ELF-1 (cell line): ENCODE measurements at places on chromosomes 3 and 15.
A peak's percentile ranks its signal among the peaks of the same experiment; 100 is the strongest.

DNA sequence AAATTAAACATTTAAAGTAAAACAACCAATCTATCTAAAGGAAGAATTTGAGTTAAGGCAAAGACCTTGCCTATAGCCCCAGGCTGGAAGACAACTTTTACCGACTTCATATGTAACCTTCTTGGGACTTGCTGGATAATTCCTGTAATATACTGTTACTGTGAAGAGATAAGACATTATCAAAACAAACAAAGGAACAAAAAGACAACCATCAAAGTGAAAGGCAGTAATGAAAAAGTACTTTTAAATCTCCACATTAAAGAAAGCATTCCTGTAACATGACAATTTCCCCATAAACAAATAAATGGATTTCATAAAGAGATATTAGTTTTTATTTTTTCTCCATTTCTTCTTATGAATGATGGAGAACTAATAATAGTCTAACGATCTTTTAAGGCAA lies 2.4 kb downstream of the CMTM6 start:
- DNase-seq = no peak

DNA sequence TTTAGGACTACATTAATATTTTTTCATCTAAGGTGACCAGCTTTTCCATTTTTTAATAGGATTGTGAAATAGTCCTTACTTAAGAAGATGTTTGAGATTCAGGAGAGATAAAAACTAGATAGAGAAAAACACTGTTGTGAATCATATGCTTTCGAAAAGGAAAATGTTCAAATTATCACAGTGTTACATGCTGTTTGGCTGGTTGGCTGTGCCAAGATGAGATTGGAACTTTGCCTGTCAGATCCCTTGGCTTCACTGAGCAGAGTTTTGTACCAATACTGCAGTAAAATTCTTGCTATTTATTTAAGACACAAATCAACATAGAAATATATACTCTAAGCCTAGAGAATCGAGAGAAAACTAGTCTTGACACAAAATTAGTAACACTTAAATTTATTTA lies 117.2 kb downstream of the OXSM start:
- DNase-seq = no peak

DNA sequence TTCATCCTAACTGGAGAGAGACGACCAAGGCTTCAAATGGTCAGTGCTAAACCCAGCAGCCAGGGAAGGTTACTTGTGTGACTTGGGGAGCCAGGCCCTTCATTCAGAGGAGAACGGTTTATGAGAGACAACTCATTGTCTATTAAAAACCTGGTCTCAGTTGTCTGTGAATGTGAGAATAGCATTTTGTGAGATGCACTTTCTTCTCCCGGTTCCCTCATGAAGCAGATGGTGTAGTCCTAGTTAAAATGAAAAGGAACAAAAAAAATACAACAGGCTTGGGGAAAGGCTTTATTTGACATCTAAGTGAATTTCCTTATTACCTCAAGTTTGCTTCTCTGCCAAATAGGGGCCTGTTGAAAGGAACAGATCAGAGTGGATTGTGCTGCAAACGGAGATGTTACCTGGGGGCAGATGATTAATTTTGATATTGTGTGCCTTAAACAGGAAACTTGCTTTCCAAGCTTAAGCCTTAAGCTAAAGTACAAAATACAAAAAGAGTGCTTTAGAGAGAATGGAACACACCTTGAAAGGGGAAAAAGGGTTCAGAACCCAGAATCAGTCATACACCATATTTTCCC lies 202.7 kb upstream of the BHLHE40 start:
- no peak for DNase-seq

DNA sequence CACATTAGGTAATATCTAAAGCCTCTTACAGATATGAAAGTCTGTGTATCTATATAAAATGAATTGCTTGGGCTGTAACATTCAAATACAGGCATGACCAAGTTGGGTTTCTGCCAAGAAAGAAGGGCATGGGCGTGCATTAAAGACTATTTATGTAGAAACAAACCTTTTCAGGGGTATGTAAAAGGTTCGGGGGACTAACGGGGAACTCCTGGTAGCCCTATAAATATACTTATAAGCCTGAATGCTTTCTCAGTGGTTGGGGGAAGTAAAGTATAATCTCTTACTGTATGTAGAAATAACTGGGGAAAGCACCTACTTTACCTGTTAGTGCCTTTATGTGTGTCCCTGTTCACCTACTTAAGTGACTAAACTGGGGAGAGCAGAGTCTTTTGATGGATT lies 154.5 kb upstream of the TBL1XR1 start:
- DNase-seq = no peak

DNA sequence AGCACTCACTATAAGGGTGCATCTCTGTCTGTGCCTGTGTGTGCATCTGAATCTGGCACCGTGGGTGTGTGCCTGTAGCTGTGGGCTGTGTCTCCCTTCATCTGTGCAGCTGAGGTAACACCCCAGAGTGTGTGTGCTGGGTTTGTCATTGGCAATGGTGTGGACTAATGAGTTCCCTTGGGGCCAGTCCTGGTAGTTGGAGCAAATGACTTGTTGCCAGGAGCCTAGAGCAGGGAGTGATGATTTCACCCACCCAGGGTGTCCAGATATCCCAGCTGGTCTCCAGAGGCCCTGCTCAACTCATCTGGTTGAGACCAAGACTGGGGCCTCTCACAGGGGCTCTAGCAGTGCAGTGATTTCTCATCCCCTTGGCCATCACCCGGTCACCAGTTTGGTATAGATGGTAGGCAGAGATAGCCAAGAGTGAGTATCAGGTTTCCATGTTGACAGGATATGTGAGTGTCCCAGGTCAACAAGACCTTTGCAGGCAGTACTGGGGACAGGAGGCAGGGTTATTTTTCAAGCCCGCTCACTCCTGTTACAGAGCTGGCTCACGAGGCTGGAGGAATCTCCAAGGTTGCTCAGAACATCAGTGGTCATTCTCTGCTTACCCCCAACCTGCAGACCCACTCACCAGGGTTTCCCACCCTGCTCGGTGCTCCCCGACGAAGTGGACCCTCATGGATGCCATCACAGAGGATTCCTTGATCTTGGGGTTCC lies 4.1 kb upstream of the HDAC11 start:
- peak; percentile 38 for DNase-seq

- peak; percentile 15 for DNase-seq
These were observed 11.9 kb downstream of the RAP2B start for GRCh38 chr3:153173758-153174516.

GRCh38 chr3:169660709-169661360 lies 2.7 kb downstream of the MECOM start:
- DNase-seq = peak; percentile 42

DNA sequence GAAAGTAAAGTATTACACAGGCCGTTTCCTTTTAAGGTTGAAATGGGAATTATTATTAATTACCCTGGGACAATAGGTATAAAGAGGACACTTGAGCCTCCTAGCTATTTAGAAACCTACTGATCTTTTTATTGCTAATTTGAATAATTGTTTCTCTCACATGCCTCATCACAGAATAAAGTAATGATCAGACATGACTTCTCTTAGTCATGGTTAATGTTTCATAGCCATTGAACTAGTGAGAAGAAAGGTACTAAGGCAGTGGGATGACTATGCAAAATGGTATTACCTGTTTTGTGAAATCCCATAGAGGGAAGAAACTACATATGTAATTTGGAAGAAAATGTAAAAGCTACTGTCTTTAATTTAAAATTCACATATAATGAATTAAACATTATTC lies 85.6 kb downstream of the EPHA6 start:
- DNase-seq = no peak

DNA sequence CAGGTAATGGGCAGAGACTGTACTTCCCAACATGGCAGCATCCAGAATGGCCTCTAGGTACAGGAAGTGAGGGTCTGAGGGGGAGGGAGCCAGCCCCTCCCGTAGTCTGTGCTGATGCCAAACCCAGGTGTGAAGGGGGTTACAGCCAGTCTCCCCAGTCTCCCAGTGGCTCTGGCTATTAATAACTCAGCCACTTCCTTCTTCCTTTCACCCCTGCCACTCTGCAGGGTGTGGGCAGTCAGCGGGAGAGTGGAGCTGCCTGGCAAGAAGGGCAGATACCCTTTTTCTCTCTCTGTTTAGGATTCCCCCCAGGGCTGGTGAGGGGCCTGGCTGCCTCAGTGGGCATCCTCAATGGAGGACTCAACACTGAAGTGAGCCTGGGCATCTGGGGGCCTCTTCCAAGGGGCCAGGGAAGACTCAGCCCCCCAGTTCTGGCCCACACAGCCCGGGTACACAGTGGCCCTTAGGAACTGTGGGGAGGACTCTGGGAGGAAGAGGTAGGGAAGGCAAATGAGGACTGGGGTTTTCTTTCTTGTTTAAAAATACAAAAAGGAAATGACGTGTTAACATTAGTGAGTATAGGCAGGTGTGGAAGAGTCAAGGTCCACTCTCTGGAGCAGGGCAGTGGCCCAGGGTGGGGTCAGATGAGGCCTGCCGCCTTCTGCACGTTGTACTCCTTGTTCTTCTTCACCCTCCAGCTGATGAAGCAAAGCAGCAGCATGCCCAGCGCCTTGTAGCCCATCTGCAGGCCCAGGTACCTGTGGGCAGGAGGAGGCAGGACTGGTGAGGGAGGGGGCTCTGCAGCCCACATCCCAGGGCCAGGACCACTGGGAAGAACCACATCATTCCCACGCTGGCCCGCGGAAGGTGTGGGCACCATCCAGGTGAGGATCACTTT lies 38.6 kb upstream of the RAB6B start:
- DNase-seq = no peak

DNA sequence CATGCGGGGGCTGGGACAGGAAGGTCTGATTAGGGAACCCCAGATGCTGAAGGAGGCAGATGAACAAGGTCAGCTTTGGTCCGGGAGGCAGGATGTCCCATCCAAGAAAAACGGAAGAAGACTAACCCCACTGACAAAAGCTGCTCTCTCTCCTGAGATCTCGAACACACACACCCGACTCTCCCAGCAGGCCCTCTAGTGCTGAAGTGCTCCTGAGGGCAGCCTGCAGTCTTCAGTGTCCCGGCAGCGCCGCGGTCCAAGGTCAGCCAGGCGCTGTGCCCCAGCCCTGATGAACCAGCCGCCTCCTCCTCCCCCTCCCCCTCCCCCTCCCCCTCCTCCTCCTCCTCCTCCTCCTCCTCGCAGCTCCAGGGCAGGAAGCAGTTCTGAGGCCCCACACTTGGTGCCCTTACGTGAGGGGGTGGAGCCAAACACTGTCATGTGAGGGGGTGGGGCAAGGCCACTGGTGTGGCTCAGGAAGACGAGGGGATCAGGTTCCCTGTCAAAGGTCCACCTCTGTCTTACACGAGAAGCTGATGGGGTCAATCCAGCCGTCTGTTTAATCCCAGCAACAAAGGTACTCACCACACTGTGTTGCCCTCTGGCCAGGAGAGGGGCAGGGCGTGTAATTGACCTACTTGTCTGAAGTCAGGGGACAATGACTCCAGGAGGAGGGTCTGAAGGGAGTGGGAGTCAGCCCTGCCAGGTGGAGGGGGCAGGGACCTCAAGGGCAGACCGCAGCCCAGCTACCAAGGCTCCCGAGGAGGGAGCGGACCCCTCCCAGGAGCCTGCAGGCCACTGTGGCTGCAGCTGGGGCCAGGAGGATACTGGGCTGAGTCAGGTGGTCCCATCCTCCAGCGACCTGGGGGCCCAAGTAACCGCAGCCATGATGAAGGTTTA lies 34.3 kb downstream of the PRR23E start:
- peak; percentile 87 for DNase-seq

DNA sequence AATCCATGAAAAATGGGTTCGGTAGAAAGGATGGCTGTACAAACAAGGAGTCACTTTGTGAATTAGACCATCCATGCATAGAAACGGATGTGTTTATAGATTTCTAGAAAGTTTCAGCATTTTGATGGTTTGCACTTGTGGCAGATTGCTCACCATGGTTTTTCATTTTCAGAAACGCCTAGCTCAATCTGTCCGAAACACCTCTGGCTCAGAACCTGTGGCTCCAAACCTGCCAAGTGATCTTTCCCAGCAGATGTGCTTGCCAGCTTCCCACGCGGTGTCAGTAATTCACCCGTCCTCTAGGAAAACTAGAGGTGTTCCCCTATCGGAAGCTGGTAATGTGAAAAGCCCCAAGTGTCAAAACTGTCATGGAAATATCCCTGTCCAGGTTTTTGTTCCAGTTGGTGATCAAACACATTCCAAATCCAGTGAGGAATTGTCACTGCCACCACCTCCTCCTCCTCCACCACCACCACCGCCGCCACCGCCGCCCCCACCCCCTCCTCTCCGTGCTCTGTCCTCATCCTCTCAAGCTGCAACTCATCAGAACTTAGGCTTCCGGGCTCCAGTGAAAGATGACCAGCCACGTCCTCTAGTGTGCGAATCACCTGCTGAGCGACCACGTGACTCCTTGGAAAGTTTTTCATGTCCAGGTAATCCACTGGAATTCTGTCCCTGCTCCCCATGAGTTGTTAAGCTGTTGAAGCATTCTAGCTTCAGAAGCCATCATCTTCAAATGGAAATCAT lies 21.2 kb downstream of the WHAMM start:
- no peak for DNase-seq

DNA sequence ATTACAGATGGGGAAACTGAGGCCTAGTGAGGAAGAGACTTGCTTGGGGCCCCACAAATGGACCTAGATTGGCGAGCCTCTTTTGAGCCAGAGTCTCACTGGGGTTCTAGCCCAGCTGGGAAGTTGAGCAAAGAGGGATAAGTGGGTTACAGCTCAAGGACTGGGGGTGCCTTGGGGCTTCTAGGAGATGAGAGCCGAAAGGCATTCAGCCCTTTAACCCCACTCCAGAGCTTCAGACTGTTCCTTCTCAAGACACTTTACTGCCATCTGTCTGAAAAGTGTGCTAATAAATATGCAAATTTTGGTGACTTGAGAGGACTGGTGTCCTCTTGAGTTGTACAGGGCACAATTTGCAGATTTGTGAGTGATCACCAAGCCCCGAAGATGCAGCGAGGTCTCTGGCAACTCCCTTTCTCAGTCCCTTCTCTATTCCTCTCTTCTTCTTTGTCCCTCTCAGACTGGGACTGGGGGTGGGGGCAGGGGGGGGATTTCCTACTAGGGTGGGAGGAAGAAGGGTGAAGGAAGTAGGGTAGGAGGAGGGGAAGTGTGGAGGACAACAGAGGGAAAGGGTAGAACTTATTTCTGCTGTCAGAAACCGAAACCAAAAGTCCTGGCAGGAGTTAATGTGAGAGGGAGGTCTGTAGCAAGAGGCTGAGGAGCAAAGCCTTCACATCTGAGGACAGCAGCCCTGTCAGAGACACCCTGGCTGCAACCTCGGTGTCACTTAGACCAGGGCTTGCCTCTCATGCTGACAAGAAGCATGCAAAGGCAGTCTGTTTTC lies 16.2 kb upstream of the ANKDD1A start:
- DNase-seq = no peak

DNA sequence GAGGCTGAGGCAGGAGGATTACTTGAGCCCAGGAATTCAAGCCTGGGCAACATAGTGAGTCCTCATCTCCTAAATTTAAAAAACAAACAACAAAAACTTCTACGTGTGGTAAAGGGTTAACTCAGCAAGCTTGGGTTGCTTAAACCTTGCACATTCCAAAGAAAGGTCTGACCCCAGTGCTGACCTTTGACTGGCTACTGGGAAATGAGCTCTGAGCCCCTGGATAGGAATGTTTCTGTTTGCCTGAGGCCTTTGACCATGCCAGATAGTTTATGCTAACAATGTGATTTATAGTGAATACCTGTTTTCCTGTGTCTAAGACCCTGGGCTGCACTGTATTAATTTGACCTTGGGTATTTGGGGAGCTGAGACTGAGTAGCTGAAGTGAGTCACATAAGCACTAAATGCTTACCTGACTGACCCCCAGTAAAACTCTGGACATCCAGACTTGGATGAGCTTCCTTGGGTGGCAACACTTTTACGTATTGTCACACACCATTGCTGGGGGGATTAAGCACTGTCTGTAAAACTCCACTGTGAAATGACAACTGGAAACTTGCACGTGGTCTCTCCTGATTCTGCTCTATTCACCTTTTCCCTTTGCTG lies 20.7 kb downstream of the TCAIM start:
- DNase-seq = peak; percentile 93

GRCh38 chr3:50502584-50503423 lies 630 bp downstream of the CACNA2D2 start:
- peak; percentile 37 for DNase-seq

- no peak for DNase-seq
These were observed 438.8 kb downstream of the FHIT start for GRCh38 chr3:60812502-60812901.
